ENCODE measurements at places on chromosomes 7 and 10.

GRCh38 chr10:112000466-112000865 is 183.1 kb downstream of the GPAM start:
- no peak for DNase-seq

- no peak for DNase-seq
Measured at GRCh38 chr10:106424054-106424453, 740.5 kb downstream of the SORCS1 start.

DNA sequence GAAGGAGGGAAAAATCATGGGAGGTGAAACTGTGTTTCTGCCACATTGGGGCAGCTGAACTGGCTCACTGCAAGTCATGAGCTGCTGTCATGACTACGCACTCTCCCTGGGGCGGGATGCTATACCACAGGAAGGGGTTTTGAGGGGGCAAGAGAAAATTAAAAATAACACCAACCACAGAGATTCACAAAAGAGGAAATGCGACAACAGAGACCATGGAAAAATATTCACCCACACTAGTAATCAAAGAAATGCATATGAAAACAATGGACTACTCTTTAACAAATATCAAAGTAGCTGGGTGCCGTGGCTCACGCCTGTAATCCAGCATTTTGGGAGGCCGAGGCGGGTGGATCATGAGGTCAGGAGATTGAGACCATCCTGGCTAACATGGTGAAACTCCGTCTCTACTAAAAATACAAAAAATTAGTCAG is 65.2 kb upstream of the TM9SF3 start:
- DNase-seq: peak; percentile 57

DNA sequence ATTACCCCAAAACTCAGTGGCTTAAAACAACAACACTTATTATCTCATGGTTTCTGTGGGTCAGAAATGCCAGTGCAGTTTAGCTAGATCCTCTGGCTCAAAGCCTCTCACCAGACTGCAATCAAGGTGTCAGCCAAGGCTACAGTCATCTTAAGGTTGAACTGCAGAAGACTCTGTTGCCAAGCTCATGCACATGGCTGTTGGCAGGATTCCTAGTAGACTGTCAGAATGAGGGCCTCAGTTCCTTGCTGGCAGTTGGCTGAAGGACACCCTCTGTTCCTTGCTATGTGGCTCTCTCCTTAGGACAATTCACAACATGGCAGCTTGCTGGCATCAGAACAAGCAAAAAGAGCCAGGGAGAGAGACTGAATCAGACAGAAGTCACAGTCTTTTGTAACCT is 34.7 kb downstream of the TOMM7 start:
- DNase-seq: no peak

GRCh38 chr7:140977741-140978140 is 37.0 kb downstream of the MRPS33 start:
- no peak for DNase-seq

DNA sequence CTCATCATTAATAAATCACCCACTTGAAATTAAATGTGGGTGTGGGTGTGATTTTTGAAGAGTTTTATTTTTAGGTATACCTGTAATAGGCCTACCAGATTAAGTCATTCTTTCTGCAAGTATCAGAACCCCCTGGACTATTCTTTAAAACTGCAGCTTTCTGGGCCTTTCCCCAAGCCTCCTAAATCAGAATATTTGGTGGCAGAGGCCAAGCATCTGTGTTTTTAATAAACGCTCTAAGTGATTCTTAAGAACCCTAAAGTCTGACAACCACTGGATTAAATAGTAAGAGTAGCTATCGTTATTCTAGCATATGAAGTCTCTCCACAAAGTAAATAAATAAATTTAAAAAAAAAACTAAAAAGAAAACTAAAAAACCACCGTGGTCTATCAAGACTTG is 703.0 kb upstream of the NRP1 start:
- DNase-seq: no peak
